ENCODE measurements at places on chromosomes 1 and 21.

GRCh38 chr1:200971428-200971903, 52.0 kb downstream of the KIF21B start:
- no peak for DNase-seq

DNA sequence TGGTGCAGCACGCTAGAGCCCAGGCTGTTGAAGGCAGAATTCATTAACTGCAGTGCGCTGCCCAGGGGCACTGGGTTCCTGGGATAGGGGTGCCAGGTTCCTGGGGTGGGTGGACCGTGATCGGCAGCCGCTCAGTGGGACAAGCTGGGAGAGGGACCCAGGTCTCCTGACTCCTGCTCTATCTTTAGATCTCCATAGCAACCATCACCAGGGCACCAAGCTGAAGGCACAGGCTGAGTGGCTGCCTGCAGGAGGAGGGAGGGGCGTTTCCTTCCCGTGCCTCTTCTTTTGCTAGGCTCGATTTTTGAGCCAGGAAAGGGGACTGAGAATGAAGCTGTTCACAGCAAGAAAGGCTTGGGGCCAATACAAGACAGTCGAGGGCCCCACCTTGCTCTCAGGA, 20.9 kb upstream of the CDCP2 start:
- no peak for DNase-seq

GRCh38 chr1:50105433-50105832, 3.3 kb upstream of the ELAVL4 start:
- no peak for DNase-seq

- DNase-seq, result no peak
Measured at GRCh38 chr1:160734301-160734700, 4.7 kb upstream of the SLAMF7 start.

DNA sequence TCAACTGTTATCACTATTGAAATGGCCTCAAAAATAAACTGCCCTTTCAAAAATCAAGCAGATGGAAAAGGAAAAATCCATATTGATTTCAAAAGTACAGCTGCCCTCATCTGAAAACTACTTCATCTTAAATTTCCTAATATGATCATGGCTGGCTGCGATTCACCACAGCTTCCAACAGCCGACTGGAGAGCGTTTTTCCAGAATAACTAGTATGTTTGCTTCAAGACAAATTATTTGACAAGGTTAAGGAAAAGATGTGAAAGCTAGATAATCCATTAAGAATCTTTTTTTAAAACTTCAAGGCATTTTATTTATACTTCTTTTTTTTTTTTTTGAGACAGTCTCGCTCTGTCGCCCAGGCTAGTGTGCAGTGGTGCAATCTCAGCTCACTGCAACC, 4.1 kb upstream of the DEGS1 start:
- DNase-seq, result no peak
